CD4-positive, CD25-positive, alpha-beta regulatory T cell (primary cell): ENCODE measurements at places on chromosomes 2 and 18.

- no peak for DNase-seq
These were observed 71.9 kb downstream of the BIN1 start for GRCh38 chr2:127034883-127035611.

GRCh38 chr18:58069099-58069498 is 25.1 kb downstream of the NEDD4L start:
- DNase-seq: no peak

DNA sequence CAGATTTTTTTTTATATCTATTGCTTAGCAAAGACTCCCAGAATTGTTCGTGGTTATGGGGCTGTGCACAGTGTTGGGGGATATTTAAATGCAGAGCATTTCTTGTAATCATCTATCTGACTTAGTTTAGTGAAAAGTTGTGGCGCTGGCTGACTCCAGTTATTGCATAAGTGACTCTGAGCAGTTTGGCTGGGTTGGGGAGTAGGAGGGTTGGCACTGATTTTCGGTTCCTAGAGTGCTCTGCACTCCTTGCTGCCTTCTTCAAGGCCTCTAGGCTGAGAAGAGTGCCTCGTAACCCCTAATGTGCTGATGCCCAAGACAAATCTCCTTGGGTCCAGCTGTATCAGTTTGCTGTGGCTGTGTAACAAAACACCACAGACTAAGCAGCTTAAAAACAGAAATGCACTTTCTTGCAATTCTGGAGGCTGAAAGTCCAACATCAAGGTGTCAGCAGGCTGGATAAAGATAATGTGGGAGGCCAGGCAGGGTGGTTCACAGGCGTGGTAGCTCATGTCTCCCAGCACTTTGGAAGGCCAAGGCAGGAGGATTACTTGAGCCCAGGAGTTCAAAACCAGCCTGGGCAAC is 6.5 kb upstream of the IMPA2 start:
- DNase-seq: no peak

- no peak for DNase-seq
These were observed 269.8 kb upstream of the MMADHC start for GRCh38 chr2:149857344-149857743.

- DNase-seq: no peak
These were observed 200.7 kb downstream of the DIS3L2 start for GRCh38 chr2:232162187-232162586.

DNA sequence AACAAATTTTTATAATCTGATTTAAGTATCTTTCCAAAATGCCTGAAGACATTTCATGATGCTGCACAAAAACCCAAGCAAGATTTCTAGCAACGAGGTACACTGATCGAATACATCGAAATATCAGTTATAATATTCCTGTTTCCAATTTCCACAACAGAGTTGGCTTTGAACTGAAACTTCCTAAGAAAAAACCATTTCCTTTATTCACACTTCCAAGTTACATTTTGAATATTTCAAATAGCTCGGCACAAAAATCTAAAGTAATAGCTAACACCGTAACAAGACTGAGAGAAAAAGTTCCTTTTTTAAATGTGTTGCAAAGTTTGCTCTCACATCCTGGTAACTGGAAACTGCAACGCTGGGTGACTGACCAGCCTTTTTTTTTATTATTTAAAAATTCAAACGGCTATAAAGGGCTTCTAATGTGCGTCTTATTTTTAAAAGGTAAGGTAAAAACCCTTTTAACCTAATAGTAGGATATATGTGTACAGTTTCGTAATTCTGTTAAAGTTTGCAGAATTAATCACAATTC is 1.7 kb downstream of the HNRNPLL start:
- no peak for DNase-seq

- peak; percentile 43 for DNase-seq
These were observed 47.0 kb downstream of the IWS1 start for GRCh38 chr2:127479219-127479825.

- no peak for DNase-seq
These were observed 99.1 kb downstream of the MREG start for GRCh38 chr2:215914054-215914776.

DNA sequence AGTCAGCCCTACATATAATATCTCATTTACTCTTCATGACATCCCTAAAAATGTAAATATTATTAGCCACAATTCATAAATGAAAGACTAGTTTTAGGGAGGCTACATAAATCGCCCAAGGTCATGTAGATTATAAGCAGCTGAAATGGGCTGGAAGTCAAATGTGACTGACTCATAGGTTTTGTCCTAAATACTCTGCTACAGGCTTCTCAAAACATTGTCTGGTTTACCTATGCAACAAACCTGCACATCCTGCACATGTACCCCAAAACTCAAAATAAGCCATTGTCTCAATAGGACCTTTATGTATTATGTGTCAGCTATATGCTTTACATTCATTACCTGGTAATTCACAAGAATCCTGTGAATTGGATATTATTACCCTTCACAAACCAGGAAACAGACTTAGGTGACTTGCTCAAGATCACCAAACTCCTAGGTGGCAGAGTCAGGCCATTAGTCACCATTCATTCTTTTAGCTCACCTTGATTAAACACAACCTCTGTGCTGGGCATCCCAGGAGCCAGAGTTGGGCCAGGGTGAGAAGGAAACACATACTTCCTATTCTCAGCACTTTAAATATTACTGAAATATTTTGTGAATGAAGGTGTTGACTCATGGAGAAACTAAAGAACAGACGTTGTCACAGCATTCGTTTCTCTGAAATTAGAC is 69.4 kb upstream of the CPO start:
- no peak for DNase-seq

GRCh38 chr2:45691171-45691999 is 39.9 kb downstream of the PRKCE start:
- no peak for DNase-seq

DNA sequence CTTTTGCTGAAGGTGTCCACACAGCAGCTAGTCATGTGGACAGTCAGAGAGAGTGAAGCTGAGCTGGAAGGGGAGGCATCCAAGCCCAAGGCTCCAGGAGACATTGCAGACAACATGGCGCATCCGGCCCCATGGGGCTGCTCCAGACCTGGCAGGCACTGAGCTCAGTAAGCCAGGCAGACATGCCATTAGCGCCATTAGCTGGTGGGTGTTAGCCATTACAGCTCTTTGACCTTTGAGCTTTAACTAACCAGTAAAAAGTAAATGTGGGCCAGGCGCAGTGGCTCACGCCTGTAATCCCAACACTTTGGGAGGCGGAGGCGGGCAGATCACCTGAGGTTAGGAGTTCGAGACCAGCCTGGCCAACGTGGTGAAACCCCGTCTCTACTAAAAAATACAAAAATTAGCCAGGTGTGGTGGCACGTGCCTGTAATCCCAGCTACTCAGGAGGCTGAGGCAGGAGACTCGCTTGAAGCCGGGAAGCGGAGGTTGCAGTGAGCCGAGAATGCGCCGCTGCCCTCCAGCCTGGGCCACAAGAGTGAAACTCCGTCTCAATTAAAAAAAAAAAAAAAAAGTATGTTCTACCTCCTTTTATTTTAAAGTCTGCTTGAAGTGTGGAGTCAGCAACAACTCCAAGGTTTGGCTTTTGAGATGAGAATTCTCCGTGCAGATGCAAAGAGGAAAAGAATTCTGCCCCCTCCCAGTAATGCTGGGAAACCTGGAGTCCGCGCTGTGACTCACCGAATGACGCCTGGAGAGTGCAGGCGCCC is 69.4 kb downstream of the TWSG1 start:
- no peak for DNase-seq

DNA sequence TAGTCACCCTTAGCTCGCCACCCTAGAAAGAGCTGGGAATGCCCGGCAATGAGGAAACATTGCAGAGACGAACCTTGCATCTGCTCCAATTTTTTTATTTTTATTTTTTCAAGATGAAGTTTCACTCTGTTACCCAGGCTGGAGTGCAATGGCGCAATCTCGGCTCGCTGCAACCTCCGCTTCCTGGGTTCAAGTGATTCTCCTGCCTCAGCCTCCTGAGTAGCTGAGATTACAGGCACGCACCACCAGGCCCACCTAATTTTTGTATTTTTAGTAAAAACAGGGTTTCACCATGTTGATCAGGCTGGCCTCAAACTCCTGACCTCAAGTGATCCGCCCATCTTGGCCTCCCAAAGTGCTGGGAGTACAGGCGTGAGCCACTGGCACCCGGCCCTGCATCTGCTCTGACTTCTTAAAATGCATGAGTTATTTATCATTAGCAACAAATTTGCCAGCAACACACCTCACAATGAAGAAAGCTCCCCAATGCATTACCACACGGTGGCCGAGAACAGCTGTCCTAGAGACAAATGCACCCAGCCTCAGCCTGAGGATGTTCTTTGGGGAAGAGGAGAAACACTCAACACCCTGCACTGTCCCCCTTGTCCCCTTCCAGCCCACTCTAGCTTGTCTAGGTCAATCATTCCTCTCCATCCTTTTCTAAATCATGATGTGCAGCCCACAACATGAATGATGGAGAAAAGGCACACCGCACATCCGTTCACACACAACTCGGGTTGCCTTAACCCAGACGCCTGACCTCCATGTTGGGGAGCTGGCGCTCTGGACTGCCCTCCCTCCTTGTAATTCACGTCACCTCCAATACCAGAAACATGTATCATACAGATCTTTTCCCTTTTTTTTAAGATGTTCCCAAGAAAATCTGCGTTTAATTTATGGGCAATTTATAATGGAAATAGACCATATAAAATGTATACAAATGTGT is 46.9 kb downstream of the TTC32 start:
- DNase-seq: no peak

DNA sequence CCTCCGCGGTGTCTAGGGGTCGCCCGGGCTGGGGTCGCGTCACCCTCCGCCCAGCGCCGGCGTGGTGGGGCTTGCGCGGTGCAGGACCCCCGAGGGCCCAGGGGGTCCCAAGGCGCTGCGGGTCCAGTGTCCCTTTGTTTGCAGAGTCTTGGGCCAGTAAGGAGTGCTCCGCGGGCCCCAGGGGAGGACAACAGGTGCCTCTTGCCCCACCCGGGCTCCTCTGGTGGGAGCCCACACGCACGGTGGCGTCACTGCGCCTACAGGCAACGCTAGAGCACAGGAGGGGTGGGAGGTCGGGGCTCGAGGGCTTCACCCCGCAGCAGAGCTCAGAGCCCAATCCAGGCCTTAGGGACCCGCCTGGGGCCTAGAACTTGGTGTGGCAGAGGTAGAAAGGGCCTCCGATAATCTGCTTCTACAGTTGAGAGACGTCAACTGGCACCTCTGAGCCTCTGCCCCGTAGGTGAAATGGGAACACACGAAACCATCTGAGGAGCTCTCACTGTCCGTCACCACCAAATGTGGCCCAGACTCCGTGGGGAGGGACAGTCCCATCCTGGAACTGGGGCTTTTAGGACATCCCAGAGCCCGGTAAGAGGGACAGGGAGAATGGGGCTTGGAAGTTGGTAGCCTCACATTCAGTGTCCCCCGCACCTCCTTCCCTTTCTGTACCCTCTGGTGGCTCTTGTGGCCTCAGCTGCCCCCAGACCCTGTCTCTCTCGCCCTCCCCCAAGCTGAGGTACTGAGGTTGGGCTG is 1.4 kb downstream of the ARID5A start:
- peak; percentile 56 for DNase-seq

- DNase-seq: no peak
These were observed 424.6 kb downstream of the METTL4 start for GRCh38 chr18:2146754-2147153.

- DNase-seq: no peak
These were observed 850.7 kb downstream of the CPS1 start for GRCh38 chr2:211407076-211407475.

DNA sequence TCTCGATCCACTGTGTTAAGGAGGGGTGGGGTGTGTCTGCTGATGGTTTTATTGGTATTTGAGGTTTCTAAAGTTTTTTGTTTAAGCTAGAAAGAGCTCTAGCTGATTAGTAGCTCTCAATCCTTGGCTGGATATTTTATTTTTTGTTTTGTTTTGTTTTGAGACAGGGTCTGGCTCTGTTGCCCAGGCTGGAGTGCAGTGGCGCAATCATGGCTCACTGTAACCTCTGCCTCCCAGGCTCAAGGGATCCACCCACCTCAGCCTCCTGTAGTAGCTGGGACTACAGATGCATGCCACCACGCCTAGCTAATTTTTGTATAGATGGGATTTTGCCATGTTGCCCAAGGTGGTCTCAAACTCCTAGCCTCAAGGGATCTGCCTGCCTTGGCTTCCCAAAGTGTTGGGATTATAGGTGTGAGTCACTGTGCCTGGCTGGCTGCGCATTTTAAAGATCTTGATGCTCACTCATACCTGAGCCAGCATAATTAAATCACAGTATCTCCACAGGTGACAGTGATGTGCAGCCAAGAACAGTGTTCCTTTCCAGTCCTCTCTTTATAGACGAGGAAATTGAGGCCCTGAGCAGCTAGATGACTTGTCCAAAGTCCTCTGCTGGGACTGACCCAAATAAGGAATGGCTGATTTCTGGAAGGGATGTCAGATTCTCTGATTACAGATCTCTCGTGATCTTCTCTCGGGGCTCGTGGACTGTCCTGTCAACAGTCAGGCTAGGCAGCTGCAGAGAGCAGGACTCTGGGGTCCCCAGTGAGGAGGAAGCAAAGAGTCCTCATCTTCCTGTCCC is 44.5 kb downstream of the SPTBN1 start:
- no peak for DNase-seq

- DNase-seq: no peak
These were observed 20.8 kb downstream of the COPS7B start for GRCh38 chr2:231807020-231807419.

DNA sequence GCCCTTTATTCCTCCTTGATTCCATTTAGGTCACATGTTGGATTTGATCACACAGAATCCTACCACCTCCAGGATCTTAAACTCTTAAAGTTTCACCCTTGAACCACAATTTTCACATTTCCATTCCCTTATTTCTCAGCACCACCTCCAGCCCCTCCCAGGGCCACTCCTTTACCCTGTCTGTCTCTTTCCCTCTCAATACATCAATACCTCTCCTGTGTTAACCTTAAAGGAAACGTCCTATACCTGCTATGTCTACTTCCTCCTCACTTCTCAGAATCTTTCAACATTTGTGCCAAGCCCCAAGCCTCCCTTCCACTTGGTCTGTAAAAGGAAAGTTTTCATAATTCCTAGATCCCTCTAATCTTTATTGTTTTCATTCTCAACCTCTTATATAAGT is 158.8 kb downstream of the BAZ2B start:
- DNase-seq: no peak

DNA sequence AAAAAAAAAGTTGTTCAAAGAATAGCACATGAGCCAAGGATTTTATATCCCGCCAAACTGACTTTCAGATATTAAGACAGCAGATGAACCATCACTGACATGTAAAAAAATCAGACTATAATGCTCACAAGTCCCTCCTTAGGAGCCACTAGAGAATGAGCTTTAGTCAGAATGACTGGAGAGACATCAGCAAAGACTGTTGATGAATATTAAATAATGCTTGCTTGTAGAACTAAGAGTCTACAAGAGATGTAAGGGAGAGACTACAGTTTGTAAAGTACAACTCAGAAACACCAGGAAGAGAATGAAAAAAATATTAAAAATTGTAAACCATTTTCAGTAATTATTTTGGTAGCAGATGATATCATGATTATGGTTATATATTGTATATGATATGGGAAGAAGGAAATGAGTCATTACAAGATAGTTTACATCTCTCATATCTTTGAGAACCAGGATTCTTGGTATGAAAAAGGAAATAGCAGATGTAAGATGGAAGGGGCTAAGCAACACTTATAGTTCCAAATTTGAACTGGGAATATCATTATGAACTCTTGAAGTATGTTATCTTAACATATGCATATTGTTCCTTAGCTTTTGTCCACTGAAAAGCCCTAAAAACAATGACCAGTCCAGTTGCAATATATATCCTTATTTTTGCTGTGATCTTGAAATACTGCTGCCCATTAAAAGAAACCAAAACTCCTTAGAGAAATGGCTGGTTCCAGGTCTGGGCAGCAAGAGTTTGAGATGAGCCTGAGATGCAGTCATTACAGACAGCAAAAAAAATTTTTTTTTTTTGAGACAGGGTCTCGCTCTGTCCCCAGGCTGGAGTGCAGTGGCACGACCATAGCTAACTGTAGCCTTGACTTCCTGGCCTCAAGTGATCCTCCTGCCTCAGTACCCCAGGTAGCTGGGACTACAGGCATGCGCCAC is 55.7 kb downstream of the PTPN2 start:
- no peak for DNase-seq
